GM19239 (cell line): ENCODE measurements at places on chromosomes 3 and 15.

DNA sequence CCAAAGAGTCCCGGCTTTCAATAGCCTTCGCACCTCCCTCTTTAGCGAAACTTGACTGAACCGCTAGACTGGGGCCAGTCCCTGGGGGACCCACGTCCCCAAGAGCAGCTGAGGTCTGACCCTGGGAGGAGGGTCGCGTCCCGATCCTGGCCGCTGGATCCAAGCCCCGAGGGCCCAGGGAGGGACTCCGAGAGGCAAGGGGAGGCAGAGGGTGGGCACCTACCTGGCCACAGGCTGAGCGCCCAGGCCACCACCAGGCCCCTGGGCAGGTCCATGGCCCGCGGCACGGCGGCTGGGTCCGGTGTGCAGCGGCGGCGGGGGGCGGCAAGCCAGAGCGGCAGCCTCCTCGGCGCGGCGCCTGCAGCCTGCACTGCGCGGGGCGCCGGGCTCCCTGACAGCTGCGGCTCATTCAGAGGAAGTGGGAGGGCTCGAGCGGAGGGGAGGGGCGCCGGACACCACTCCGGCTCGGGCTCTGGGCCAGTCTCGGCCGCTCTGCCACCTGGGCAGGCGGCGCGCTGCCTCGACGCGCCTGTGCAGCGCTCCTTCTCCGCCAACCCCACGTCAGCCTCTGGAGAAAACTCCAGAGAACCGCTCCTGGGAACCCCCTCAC lies at the start of gene ITGA11:
Gene ITGA11 (minus strand): TSS at position 372 of the 610 bp plus-strand sequence. CDS start 97 bp downstream, at position 275.
- no peak for DNase-seq

- DNase-seq, result no peak
Observed at GRCh38 chr15:76172782-76173181, 113.0 kb downstream of the TMEM266 start.

DNA sequence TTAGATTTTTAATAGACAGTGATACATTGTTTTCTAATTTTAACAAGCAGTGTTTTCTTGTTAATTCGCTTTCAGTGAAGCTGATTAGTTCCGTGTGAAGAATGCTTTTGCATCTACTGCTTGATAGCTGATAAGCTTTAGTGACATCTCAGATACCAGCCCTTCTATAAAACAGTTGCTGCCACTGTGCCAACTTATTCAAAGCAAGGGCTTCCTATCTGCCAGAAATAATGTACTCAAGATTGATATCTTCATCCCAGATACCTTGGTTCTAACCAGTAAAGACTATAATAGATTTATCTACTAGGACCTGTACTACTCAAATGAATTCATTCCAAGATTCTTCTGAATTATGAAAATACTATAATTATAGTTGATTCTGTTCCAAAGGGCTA lies 30.4 kb downstream of the RARB start:
- DNase-seq, result no peak

GRCh38 chr3:108998436-108998835 lies 44.8 kb upstream of the GUCA1C start:
- no peak for DNase-seq

- DNase-seq, result no peak
Observed at GRCh38 chr3:47541583-47542108, 28.1 kb upstream of the ELP6 start.

DNA sequence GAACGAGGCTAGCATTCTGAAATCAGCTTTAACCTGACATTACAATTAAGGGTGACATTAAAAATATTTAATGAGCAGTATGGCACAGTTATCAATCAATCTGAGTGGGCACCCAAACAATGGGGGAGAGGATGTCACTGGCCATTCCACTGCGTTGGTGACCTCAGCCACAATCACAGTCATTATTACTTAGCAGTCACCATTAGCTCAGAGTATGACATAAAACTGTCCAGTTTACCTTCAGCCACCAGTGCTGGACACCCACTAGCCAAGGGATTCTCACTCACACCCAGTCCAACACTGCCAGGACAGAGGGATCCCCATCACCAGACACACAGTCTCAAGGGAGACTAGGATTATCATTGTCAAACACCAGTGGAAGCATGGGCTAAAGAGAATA lies 17.5 kb upstream of the REC114 start:
- no peak for DNase-seq

DNA sequence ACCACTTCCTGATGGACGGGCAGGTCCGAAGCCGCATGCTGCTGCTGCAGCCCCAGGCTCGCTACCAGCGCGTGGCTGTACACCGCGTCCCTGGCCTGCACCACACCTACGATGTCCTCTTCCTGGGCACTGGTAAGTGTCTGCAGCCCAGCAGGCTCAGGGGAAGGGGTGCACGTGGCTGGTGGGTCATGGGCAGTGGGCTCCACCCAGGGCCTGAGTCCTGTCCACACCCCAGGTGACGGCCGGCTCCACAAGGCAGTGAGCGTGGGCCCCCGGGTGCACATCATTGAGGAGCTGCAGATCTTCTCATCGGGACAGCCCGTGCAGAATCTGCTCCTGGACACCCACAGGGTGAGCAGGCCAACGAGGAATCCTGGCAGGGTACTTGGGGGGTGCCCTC lies 8.7 kb downstream of the CIB1 start:
- no peak for DNase-seq

GRCh38 chr15:85897895-85898717 lies 103.4 kb upstream of the KLHL25 start:
- no peak for DNase-seq

DNA sequence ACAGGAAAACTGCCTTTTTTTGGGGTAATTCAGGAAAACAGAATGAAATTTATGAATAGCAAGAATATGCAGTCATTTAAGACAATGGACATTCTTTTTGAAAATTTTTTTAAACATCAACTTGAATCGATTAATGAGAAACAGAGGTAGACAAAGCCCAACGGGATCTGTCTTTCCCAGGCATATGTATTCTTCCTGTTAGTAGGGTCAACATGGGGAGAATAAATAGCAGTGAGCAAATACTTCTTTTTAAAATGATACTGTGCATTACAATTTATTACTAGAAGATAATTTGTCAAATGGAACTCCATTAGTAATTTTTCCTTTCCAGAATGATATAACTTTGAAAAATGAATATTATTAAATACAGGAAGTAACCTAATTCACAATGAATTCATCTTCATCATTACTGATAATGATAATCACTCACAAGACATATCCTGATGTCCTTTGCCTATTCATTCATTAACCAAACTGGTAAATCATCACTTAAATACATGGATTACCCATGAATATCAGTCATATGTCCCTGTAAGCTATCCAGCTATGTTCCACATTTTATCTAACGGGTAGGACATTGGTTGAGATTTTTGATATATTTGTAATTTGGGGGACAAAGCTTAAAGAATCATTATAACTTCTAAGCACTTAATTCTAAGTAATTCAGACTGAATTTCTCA lies 209.2 kb upstream of the CDIN1 start:
- DNase-seq, result no peak

GRCh38 chr3:112539825-112540650 lies 21.7 kb downstream of the ATG3 start:
- peak; percentile 15 for DNase-seq

DNA sequence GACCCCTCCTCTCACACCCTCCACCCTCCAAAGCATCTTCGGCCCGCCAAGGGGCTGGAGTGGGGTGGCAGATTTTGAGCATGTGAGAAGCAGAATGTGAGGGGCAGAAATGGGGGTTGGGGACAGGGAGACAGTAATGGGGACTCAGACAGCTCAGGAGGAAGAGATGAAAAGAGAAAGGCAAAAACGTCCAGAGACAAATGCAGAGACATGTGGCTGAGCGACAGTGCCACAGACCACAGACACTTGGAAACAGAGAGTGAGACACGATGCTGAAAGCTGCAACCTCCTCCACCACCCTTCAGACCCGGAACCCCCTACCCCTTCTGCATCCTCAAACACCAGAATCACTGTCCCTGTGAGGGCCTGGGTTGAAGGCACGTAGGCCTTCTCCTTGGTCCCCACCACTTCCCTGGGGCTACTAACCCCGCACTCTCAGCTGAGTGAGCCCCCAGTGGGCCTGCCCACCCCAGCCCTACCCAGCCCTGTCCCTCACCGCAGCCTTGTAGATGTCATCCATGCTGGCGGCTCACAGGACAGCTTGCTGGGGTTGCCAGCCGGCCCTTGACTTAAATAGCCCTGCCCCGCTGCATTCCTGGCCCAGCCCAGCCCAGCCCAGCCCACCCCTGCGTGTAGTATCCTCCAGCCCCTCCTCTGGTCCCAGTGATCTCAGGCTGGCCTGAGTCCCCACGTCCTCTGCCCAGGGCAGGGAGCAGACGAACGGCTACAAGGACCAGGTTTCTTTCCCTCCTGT lies at the start of gene TNNC1:
Gene TNNC1 (minus strand): TSS at position 546 of the 754 bp plus-strand sequence. CDS start 26 bp downstream, at position 520.
- DNase-seq, result no peak

- no peak for DNase-seq
Observed at GRCh38 chr3:45937206-45938042, 5.8 kb upstream of the CXCR6 start.

DNA sequence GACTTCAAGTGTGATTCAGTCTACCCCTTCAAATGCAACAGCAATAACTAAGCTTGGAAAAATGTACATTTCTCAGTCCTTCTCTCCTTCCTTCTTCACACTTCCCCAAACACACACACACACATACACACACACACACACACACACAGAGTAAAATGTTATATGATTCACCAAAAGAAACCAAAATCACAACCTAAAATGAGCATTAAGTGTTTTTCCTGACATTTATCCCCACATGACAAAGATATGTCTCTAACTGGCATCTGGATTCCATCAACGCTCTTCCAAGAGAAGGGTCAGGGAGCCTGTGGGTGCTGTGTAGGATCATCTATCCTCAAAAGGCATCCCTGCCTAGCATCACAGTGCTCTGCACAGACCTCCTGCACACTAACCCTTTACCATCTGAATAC lies 21.0 kb downstream of the PDZRN3 start:
- no peak for DNase-seq

DNA sequence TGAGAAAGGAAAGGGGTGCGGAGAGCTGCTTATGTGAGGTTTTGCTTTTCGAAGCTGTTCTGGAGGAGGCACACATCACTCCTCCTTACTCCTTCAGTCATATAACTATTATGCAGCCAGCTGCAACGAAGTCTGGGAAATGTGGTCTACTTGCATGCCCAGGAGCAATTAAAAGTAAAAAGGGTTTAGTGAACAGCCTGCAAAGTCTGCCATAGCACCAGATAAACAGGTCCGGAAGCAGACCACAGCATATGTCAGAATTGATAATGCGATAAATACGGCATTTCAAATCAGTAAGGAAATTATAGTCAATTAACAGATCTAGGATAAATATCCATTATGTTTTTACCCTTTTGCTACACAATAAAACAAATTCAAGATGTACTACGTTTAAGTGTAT lies 99.5 kb downstream of the POLR2M start:
- DNase-seq, result no peak

- no peak for DNase-seq
Observed at GRCh38 chr15:97237160-97237559, 723.3 kb upstream of the ARRDC4 start.

DNA sequence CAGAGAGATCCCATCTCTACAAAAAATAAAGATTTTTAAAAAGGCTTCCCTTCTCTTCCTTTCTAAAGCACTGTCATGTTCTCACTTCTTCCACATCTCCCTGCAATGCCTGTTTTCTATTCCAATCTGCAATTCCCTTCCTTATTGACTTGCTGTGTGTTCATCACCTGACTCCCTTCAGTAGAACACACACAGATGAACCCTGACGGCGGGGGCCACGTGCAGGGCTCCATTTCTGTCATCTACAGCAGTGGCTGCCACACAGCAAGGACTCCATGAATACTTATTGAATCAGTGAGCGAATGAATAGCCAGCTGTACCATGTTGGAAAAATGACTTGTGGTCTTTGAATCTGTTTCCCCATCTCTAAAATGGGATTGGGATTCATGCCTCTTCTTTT lies 26.1 kb downstream of the BHLHE40 start:
- DNase-seq, result no peak

DNA sequence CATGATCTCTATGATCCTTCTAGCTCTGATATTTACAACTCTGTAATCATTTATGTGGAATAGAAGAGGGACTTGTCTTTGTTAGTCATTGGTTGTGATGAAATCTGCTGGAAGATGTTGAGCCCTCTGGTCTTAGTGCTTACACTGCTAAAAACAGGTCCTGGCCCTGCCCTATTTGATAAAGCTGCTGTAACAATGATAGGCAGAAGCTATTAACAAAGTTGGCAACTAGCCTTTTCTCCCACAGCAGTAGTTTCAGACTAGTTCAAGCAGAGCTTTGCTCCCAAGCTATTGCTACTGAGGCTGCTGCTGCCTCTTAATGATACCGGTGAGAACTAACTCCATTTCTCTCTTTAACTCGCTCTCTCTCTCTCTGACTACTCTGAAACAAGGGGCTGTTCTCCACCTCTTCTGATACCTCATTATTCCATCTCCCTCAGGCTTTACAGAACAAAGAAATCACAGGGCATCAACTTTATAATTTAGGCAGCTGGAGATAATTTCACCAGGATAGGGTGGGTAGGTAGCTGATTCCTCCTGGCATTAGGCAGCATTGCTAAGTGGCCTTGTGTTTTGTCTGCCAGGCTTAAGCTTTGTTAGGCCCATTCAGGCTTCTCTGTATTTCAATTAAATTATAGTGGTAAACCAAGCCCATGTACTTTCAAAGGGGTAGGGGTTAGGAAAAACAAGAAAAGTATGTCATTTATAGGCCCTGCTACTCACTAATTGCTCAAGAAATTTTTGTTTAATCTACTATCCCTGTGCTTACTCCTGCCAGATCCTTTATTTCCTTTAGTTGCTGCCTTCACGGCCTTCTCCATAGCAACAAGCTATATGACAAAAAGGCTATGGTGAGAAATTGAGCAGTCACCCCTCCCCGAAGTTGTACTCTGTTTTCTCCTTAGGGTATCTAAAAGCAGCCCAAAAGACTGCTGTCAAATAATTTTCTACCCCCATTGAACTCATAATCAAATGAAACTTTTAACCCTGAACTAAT lies 139.6 kb downstream of the RBPMS2 start:
- DNase-seq, result no peak

DNA sequence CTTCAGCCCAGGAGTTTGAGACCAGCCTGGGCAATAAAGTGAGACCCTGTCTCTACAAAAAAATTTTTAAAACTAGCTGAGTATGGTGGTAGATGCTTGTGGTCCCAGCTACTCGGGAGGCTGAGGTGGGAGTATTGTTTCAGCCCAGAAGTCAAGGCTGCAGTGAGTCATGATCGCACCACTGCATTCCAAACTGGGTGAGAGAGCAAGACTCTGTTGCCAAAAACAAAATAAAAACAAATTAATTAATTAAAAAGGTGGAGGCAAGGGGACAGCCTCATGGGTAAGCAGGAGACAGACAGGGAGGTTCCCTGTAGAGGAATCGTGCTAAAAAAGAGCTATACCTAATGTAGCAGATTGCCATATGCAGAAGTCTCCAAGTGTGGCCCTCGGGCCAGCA lies 12.6 kb downstream of the HAPLN3 start:
- no peak for DNase-seq

- DNase-seq, result no peak
Observed at GRCh38 chr3:112670824-112671223, 29.9 kb upstream of the CCDC80 start.
